ENCODE measurements at places on chromosomes 1 and 21.

- no peaks in the 10 kb centered on the region for H3K27me3 ChIP-seq
- H3K4me1 ChIP-seq, result no peaks in the 10 kb centered on the region
- H3K27ac ChIP-seq, result no peak overlapping the region
- peaks cover 4% of the 10 kb centered on the region for H3K36me3 ChIP-seq
Observed at GRCh38 chr1:97573553-97573952, 347.3 kb downstream of the DPYD start.

DNA sequence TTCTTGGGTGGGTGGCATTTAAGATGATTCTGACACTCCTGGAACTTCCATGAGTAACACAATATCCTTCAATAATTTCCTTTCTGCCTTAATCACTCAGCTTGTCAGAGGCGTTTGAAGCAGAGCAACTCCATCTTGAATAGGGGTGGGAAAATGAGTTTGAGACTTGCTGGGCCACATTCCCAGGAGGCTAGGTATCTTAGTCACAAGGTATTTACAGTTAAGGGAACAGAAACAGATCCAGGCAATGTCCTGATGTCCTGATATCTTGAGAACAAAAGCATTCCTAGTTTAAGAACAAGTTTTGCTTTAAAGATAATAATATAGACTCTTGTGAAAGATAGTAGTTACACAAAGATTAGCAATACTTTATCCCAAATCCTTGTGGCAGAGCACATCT is 76.6 kb upstream of the KIAA0040 start:
- H3K27me3 ChIP-seq, result no peaks in the 10 kb centered on the region
- no peaks in the 10 kb centered on the region for H3K4me1 ChIP-seq
- DNase-seq, result no peak
- H3K27ac ChIP-seq, result no peak overlapping the region

- no peaks in the 10 kb centered on the region for H3K27me3 ChIP-seq
- H3K36me3 ChIP-seq, result no peaks in the 10 kb centered on the region
- DNase-seq, result no peak
- no peaks in the 10 kb centered on the region for H3K4me1 ChIP-seq
- no peak overlapping the region for H3K4me3 ChIP-seq
- H3K27ac ChIP-seq, result no peak overlapping the region
Observed at GRCh38 chr1:176976771-176977170, 187.7 kb downstream of the ASTN1 start.

GRCh38 chr21:45507888-45508508 is 34.2 kb downstream of the SLC19A1 start:
- no peak overlapping the region for H3K4me3 ChIP-seq
- no peaks in the 10 kb centered on the region for H3K4me1 ChIP-seq
- DNase-seq, result no peak
- H3K27ac ChIP-seq, result no peak overlapping the region
- peaks cover 6% of the 10 kb centered on the region for H3K36me3 ChIP-seq

DNA sequence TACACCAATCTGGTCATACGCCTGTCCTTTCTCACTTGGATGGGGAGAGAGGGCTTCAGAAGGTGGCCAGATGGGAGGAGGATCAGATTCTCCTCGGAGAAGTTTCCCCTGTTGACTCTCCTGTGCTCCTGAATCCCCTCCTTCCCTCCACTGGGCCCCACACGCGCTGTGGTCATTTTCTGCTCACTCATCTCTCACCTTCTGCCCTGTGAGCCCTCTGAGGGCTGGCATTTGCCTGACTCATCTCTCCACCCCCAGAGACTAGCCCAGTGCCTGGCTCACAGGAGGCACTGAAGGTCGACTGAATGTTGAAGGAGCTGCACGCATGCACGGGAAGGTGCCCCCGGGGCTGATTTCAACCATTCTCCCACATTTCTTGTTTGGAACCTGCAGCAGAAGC is 14.2 kb downstream of the ABCA4 start:
- H3K27me3 ChIP-seq, result no peaks in the 10 kb centered on the region
- H3K4me3 ChIP-seq, result no peak overlapping the region
- no peaks in the 10 kb centered on the region for H3K36me3 ChIP-seq
- no peaks in the 10 kb centered on the region for H3K4me1 ChIP-seq
- no peak overlapping the region for H3K27ac ChIP-seq
- DNase-seq, result no peak

- no peaks in the 10 kb centered on the region for H3K4me1 ChIP-seq
- no peaks in the 10 kb centered on the region for H3K36me3 ChIP-seq
- H3K27ac ChIP-seq, result peak overlapping the region; percentile 23
- H3K27me3 ChIP-seq, result no peaks in the 10 kb centered on the region
- peak overlapping the region; percentile 36 for H3K4me3 ChIP-seq
Observed at GRCh38 chr21:33894736-33895288, 20.8 kb downstream of the ATP5PO start.

GRCh38 chr1:116674011-116674531 is 6.5 kb upstream of the IGSF3 start:
- DNase-seq, result no peak
- no peaks in the 10 kb centered on the region for H3K4me1 ChIP-seq
- H3K36me3 ChIP-seq, result no peaks in the 10 kb centered on the region
- H3K27me3 ChIP-seq, result no peaks in the 10 kb centered on the region
- H3K4me3 ChIP-seq, result no peak overlapping the region

DNA sequence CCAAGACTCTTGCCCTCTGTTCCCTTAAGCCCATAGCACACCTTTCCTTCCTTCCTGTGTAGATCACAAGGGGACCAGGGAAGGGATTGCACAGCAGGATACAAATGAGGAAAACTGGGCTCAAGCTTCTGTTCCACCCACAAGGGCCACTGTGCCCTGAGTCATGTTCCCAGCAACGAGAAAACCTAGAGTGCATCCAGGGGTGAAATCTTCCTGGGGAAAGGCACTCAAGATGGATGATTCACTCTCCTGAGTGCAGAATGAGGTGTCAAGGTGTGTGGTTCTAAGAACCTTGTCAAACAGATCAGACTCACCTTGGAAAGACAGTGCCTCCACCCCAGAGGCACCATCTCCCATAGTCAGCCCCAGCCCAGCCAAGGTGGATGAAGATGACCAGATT is 40.7 kb upstream of the EYA3 start:
- no peaks in the 10 kb centered on the region for H3K27me3 ChIP-seq
- no peak overlapping the region for H3K27ac ChIP-seq
- H3K36me3 ChIP-seq, result no peaks in the 10 kb centered on the region
- no peak for DNase-seq
- no peak overlapping the region for H3K4me3 ChIP-seq

DNA sequence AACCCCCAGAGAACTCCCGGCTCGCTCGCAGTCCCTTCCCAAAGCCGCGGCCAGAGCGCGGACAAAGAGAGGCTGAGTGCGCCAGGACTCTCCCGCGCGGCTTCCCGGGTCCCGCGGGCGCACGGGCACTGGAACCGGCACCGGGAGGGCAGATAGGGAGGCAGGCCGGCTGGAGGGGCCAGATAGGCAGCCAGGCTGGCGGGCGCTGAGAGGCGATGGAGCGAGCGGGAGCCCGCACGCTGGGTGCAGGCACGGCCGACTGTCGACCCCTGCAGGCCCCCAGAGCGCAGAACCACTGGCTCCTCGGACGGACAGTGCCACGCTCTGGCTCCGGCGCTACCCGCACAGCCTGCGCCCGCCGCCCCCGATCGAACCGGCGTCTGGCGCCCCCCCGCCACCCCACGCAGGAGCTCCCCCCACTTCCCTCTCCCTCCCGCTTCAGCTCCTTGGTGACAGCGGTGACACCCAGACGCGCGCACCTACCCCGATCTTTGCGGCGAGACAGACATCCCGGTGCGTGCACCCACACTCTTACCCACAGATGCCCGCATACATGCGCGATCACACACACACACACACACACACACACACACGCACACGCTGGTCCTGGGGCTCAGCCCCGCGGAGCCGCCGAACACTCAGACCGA is 534 bp downstream of the SLC6A9 start:
- DNase-seq, result peak; percentile 57
- H3K4me1 ChIP-seq, result no peaks in the 10 kb centered on the region
- peak overlapping the region; percentile 78 for H3K27ac ChIP-seq
- H3K27me3 ChIP-seq, result no peaks in the 10 kb centered on the region
- no peaks in the 10 kb centered on the region for H3K36me3 ChIP-seq

DNA sequence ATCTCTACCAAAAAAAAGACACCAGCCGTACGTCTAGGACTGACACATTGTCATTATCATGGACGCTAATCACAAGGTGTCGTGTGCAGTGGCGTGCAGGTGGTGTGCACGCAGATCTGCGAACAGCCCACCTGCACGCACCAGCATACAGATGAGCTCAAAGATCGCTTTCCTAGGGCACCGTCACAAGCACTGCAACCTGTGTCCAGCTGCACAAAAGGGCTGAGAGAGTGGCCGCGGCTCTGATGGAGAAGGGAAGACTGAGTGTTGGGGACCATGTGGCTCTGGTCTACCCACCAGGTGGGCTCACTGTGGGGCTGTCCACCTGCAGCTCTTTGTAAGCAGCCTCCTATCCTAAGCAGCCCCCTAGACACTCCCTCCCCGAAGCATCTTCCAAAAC is 50.9 kb downstream of the S100B start:
- H3K4me3 ChIP-seq, result no peak overlapping the region
- H3K27ac ChIP-seq, result peak overlapping the region; percentile 83
- no peak for DNase-seq
- no peaks in the 10 kb centered on the region for H3K27me3 ChIP-seq

DNA sequence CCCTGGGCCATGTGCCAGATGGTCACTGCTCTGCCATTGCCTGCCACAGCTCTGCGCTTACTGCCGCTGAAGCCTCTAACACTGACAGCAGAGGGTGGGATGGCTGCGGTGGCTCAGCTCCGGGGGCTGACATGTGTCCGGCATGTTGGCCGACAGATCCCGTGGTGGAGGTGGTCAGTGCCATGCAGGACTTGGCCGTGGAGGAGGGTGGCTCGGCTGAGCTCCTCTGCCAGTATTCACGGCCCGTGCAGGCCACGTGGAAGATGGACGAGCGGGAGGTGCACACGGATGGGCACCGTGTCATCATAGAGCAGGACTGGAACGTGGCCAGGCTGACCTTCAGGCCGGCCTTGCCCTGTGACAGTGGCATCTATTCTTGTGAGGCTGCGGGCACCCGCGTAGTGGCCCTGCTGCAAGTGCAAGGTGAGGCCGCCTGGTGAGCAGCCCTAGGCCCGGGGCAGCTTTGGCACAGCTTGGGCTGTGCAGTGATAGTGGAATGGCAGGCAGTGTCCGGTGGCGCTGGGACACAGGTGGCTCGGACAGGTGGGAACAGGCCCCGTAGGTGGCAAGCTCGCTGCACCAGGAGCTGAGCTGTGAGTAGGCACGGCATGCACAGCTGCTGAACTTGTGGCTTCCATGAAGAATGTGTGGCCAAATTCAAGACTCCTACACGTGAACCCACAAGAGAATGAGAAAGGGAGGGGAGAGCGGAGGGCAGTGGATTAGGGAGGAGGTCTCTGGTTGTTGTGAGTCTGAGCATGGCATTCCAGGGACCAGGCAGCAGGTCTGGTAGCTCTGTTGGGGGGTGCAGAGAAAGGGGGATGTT is 91.8 kb downstream of the TRIM11 start:
- H3K27me3 ChIP-seq, result no peaks in the 10 kb centered on the region
- no peaks in the 10 kb centered on the region for H3K4me1 ChIP-seq
- no peak for DNase-seq
- H3K4me3 ChIP-seq, result no peak overlapping the region

- no peak for DNase-seq
- H3K27ac ChIP-seq, result no peak overlapping the region
- no peaks in the 10 kb centered on the region for H3K4me1 ChIP-seq
- H3K27me3 ChIP-seq, result no peaks in the 10 kb centered on the region
Observed at GRCh38 chr1:167996266-167996665, 59.4 kb upstream of the MPC2 start.

DNA sequence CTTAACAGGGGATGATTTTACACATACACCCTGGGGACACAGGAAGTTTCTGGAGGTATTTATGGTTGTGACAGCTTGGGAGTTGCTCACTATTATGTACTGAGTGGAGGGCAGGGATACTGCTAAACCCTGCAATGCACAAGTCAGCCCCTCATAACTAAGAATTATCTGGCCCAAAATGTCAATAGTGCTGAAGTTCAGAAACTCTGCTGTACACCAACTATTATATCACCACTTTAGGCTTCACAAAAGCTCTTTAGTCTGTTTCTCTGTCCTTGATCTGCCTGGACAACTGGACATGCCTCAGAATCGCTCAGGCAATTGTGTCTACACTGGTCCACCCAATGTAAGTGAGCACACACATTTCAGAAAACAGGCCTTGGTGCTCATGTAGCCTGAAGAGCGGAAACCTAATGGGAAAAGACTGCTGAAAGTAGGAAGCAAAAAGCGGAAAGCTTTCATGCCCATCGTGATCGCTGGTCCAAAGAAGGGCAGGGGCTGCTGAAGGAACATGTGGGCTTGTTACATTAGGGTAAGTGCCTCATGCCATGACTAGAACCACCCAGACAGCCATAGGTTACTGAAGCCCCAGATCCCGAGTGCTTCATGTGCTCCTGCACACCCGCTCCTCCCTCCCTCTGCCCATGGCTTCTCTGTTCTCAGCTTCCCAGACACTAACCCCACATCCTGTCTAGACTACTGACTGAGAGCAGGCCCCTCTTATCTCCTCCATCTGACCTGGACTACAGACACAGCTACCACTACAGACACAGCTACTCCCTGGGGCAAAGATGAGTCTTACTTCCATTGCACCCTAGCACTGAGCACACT is 73.5 kb downstream of the LRIG2 start:
- DNase-seq, result peak; percentile 17
- H3K36me3 ChIP-seq, result no peaks in the 10 kb centered on the region
